ENCODE measurements at places on chromosomes 4 and X. TPM values are rescaled to one million over a fixed set of nuclear protein-coding genes. Genes with fewer than 3 reads are reported as not detected.

DNA sequence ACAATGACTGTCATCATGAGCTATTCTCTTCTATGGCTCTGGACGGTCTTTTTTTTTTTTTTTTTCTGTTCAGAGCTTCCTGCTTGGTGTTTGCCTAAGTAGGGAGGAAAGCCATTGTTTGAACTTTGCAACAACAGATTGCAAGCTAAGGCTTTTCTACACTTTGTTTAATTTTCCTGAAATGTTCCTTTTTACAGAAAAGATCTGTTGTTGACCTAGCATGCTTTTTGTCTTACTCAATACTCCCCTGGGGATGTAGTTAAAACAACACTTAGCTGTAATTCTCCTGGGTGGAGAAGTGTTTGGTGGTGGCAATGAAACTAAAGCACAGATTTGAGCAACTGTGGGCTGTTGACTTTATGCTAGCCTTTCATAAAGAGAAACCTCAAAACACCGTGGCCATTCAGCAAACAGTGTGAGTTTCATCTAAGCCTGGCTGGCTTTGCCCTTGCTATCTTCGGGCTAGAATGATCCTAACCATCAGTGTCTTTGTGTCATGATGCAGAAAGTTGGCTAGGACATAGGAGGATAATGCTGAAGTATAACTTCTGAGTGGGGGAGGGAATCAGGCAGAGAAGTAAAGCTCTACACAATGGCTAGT is 110.5 kb downstream of the ANXA3 start:
- DNase-seq: no peak

The MCTS1 gene
- polyA plus RNA-seq: 53.4 TPM

GRCh38 chr4:158895797-158896576 is 127.2 kb downstream of the FNIP2 start:
- DNase-seq: no peak

DNA sequence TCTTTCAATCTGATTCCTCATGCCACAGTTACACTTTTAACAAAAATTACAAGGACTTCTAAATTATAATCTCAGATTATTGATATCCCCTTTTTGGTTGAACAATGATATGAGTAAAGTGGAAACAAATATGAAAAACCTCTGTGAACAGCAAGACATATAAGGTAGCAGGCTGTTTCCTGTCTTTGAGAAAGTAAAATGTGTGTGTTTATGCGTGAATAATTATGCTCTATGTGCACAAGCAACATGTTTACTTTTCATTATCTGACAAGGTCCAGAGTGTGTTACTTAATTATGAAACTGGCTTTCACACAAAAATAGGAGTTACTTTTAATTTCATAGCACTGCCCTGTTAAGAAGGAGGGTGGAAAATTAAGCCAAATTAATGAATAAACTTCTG is 43.1 kb downstream of the DDIT4L start:
- DNase-seq: no peak

DNA sequence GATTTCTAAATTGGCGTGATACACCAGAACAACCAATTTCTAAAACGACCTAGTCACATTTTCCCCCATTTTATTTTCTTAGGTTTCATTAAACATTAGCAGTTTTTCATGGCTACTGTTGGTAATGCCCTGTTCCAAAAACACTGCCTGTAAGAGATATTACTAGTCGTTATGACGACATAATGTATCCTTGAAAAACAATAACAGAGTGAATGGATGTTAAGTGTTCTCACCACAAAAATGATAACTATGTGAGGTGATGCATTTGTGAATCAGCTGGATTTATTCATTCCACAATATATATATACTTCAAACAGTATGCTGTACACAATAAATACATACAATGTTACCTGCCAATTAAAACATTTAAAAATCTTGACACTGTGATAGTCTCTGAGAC is 1147.6 kb upstream of the PCDH10 start:
- DNase-seq: no peak

- no peak for DNase-seq
Measured at GRCh38 chr4:170420255-170420693, 330.5 kb upstream of the AADAT start.

- no peak for DNase-seq
Measured at GRCh38 chr4:68346461-68346860, 3.4 kb downstream of the YTHDC1 start.

DNA sequence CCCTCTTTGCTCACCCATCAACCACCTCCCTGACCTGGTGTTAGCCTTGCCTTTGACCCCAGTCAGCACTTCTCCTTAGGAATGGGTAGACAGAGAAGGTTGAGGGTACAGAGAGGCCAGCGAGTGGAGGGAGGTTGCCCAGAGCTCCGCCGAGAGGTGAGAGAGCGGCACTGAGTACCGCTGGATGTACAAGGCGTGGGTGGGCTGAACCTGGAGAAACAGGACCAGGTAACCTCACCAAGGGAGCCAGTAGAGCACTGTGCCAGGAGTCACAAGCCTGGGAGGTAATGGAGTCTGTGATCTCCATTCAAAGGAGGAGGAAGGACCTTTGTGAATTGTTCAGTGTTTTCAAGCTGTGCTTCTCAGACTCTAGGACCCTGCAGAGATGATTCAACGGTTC is 256.2 kb downstream of the EVC2 start:
- DNase-seq: no peak

- DNase-seq: no peak
Measured at GRCh38 chr4:5199912-5200311, 148.6 kb downstream of the STK32B start.

DNA sequence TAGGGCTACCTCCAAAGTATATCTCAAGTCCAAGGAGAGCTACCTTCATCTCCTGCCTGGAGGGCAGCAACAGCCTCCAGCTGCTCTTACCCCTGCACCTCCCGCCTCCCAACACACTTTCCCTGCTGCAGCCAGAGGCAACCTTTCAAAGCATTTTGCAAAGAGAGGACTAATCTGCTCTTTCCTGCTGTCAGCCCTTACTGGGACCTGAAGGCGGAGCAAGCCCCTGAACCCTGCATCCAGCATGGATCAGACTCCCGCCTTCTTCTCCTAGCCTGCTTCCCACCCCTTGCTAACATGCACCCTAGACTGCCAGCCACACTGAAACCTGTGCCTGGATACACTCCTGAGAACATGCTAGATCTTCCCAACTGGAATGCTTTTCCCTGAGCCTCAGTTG is 37.7 kb upstream of the VMA21 start:
- no peak for DNase-seq

The FAM200B gene
- polyA plus RNA-seq: 71.6 TPM

The NAP1L2 gene
- 2.8 TPM for polyA plus RNA-seq

DNA sequence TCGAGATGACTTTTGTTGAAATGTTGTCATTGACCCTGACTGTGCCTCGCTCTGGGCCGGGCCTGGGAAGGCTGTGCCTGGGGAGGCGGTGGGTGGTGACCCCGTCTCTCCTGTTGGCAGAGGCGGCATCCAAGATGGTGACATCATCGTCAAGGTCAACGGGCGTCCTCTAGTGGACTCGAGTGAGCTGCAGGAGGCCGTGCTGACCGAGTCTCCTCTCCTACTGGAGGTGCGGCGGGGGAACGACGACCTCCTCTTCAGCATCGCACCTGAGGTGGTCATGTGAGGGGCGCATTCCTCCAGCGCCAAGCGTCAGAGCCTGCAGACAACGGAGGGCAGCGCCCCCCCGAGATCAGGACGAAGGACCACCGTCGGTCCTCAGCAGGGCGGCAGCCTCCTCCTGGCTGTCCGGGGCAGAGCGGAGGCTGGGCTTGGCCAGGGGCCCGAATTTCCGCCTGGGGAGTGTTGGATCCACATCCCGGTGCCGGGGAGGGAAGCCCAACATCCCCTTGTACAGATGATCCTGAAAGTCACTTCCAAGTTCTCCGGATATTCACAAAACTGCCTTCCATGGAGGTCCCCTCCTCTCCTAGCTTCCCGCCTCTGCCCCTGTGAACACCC is 36.4 kb downstream of the HTRA3 start:
- no peak for DNase-seq

- no peak for DNase-seq
Measured at GRCh38 chr4:54058171-54058570, 6.2 kb downstream of the CHIC2 start.

The TMPRSS11D gene
- 0.08 TPM for polyA plus RNA-seq

The FAM184B gene
- polyA plus RNA-seq: 0.42 TPM

The OTUD6A gene
- not detected for polyA plus RNA-seq

- DNase-seq: no peak
Measured at GRCh38 chr4:24482871-24483270, 101.5 kb downstream of the DHX15 start.

DNA sequence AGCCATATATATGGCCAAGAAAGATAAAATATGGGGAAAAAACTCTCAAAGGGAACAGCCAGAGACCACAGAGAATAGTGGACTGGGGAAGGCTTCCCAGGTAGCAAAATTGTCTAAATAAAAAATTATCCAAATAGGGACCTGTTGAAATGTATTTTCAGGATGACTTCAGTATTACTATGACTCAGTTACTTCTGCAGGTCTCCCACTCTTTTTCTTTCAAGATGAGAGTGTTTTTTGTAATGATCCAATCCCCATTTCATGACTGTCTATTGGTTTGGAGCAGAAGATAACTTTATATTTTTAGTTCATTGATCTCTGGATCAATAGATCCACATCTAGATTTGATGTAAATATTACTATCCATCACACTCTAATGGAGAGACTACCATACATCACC is 372.1 kb upstream of the EMCN start:
- no peak for DNase-seq

The UGT2B11 gene
- 2.4 TPM for polyA plus RNA-seq

- no peak for DNase-seq
Measured at GRCh38 chr4:167587361-167587760, 353.1 kb upstream of the SPOCK3 start.

- DNase-seq: no peak
Measured at GRCh38 chr4:42470023-42470422, 72.7 kb downstream of the SHISA3 start.

GRCh38 chr4:124111922-124112321 is 600.6 kb downstream of the ANKRD50 start:
- DNase-seq: peak; percentile 53

DNA sequence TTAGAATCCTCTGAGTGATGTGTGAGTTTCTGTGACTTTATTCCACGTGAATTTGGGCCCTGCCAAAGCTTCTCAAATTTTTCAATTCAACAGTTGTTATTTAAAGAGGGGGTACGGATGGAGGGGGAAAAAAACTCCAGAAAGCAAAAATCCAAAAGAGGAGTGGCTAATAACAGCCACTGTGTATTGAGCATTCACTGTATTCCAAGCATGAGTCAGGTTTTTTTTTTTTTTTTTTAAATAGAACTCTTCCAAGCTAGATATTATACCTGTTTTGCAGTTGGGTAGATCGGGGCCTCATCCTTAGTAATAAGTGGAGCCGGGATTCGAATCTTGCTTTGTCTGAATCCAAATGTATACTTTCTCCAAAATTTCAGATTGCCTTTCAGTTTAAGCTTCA is 6.4 kb upstream of the RHOH start:
- DNase-seq: no peak

The KLHL13 gene
- 93.8 TPM for polyA plus RNA-seq

DNA sequence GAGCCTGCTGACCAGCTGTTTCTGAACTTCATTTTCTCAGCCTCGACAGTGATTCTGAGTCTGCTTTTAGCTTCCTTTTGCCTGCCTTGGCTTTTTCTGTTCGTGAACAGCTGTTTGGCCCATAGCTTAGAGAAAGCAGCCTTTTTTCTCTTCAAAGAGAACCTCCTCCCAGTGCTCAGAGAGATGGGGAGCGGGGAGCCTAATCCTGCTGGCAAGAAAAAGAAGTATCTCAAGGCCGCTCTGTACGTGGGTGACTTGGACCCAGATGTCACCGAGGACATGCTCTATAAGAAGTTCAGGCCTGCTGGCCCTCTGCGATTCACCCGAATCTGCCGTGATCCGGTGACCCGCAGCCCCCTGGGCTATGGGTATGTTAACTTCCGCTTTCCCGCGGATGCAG is 756 bp downstream of the PABPC5 start:
- DNase-seq: peak; percentile 0

- no peak for DNase-seq
Measured at GRCh38 chrX:39453889-39454621, 643.7 kb downstream of the BCOR start.

GRCh38 chrX:73812256-73812655 is 249.3 kb downstream of the CHIC1 start:
- DNase-seq: no peak

DNA sequence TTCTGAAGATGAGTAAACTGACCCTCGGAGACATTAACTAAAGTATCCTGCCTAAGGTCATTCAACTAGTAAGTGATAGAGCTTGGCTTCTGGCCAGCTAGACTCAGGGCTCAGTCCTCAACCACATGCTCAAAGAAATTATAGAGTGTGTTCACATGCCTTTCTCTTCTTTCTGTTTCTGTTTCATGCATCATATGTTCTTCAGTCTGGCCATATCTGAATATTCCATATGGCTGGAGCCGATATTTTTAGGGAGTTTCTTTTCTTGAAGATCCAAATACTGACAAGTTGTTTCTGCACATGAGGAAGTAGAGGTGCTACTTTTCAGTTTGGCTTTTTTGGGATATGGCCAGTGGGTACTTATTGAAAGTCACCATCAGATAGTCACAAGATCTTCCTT is 44.9 kb downstream of the MMRN1 start:
- DNase-seq: no peak

- DNase-seq: no peak
Measured at GRCh38 chrX:34332334-34332733, 200.2 kb upstream of the FAM47A start.

DNA sequence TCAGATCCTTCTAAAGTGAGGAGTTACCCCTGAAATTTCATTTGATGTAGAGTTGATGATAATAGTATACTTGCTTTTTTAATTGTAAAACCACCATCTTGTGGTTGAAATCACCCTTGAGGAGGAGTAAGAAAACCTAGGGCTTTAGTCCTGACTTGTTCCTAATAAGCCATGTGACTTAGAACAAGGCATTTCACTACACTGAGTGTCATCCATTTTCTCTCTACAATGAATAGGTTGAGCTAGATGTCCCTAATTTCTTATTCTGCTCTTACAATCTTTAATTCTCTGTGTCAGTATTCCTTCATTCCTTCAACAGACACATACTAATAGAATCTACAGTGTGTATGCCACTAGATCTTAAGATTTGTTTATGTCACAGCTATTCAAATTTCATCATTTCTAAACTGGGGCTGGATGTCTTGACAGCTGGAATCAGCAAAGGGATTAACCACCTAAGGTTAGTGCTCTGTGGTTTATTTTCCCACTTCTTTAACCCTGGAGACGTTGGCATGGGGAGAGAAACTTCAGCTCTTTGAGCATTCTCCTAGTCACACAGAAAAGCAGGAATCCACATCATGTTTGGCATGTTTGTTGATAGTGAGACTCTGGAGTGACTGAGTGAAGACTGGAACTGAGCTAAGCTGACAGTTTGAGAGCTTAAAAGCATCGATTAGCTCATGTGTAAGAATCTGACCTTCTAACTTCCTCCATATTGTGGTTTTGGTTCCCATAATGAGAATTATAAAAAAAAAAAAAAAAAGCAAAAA is 246.3 kb downstream of the NDST4 start:
- no peak for DNase-seq

GRCh38 chr4:63396269-63396668 is 1013.0 kb downstream of the TECRL start:
- no peak for DNase-seq

GRCh38 chrX:2708592-2709188 is 17.6 kb downstream of the CD99 start:
- no peak for DNase-seq

DNA sequence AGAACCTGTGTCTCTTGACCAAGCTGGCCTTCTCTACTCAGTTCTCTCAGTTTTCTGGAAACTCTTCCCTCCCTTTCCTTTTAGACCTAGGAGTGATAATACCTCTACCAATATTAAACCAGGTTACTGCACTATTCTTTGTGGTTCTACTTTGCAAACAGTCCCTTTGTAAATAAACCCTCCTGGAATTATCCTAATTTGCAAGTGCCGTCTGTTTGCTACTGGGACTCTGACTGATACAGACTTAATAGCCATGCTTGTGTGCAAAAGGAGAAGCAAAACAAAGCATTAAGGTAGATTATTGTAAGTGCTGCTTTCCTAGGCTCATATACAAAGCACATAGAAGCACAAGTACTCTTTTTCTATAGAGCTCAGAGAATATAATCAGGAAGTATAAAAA is 507.0 kb downstream of the INPP4B start:
- DNase-seq: no peak
